ENCODE measurements at places on chromosomes 4 and X. TPM values are rescaled to one million over a fixed set of nuclear protein-coding genes. Genes with fewer than 3 reads are reported as not detected.

PABPC1L2B gene
- total RNA-seq = not detected

CPXCR1 gene
- not detected for total RNA-seq

ARHGAP4 gene
- total RNA-seq = 4.6 TPM

DNA sequence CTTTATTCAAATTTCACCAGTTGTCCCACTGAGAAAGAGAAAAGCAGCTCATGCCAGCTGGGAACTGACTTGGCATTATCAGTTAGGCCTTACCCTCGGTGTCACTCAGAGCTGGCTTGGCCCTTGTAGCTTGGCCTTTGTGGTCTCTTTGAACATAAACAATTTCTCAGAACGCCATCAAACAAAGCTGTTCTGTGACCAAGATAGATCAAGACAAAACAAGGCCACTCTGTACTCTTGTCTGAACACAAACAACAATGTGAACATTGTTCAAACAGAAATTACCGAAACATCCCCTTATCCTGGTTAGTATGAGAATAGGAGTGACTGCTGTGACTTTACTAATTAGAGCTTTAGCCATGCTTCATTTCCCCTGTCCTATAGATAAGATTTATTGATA, 57.2 kb downstream of the DIPK2B start:
- DNase-seq = no peak

UGT2B7 gene
- total RNA-seq = not detected

GRCh38 chrX:69133921-69134542, 31.2 kb downstream of the PJA1 start:
- peak; percentile 79 for DNase-seq

- DNase-seq = no peak
Measured at GRCh38 chr4:108831886-108832285, 69.0 kb upstream of the ETNPPL start.

DNA sequence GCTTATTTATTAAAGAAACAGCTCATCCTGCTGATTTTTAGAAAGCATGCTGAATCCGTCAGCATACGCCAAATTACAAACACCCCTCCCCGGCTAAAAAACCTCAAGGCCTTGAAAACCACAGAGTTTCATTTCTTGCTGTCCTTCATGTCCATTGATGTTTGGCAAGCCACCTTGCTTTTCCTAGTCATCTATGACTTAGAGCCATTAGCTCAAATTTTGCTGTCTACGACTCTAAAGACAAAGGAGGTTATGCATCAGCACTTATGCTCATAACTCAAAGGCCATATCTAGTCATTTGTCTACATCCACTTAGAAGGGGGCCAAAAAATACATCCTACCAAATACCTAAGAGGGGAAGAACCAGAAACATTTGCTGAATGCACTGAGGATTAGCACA, 925.1 kb downstream of the PCDH7 start:
- DNase-seq = no peak

DNA sequence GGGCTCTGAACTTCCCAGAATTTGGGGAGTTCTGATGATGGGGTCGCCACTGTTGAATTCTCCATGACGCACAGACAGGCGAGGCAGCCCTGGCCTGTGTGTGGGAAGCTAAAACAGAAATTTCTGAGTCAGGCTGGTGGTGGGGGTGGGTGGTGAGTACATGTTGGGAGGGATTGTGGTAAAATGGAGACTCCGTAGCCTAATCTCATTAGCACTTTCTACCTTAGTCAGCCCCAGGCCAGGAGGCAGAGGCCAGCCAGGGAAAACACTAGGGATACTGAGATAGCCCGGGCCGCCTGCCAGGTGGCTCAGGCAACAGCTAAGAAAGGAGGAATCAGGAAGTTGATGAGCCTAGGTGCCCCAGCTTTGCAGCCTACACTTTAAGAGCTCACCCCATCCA, 39.3 kb upstream of the NHSL2 start:
- DNase-seq = peak; percentile 32

- peak; percentile 57 for DNase-seq
Measured at GRCh38 chr4:167885872-167886271, 206.5 kb upstream of the ANXA10 start.

DNA sequence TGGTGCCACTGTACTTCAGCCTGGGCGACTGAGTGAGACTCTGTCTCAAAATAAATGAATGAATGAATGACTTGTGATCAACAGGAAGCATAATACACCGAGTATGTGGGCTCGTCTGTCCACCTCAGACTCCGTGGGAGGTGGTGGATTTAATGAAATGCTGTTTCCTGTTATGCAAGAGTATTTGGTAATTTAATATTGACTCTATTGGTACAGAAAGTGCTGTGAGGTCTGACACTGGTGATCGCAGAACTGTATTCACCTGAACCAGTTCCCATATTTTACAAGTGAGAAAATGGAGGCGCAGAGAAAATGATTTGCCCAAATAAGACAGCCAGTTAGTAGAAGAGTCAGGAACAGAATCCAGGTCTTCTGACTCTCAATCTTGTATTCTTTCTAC, 423.3 kb downstream of the RAPGEF2 start:
- no peak for DNase-seq

- DNase-seq = no peak
Measured at GRCh38 chr4:104330125-104330905, 164.4 kb downstream of the CXXC4 start.

DNA sequence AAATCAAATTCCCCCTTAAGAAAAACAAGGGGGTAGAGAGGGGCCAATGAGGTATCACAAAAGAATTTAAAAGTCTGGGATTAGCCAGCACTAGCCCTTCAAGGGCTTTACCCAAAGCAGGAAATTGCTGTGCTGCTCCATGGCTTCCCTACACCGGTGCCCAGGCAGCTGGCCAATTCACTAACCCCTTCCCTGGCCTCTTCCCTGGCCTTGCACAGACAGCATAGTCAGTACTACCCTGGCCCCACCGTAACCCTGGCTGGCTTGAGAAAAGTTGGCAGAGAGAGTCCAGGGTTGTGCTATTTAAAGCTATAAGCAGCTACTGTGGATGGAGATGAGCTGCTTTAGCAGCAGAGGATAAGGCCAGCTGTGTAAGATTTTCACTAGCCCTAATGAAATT, 43.1 kb downstream of the ADAMTS3 start:
- no peak for DNase-seq
